ENCODE measurements at places on chromosomes 12 and 14. TPM values are rescaled to one million over a fixed set of nuclear protein-coding genes. Genes with fewer than 3 reads are reported as not detected.

DNA sequence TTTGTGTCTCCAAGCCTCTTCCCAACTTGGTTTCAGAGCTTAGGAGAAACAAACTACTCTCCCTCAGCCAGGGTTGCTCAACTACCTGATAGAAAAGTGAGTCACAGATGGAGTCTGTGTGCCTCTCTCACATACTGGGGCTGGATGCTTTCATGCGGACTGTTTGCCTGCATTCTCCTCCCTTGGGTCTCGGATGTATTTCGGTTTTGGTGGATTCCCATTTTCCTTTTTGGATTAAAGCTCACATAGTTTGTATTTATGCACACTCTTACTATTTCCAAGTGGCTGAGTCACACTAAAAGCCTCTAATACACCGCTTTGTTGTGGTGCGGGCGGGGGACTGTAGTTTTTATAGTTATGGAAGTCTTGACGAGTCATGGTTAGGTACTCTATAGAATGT, 505.4 kb downstream of the LRFN5 start:
- H3K36me3 ChIP-seq: no peaks in the 10 kb centered on the region
- no peak overlapping the region for H3K27ac ChIP-seq
- no peak for DNase-seq
- H3K4me3 ChIP-seq: no peak overlapping the region
- no peaks in the 10 kb centered on the region for H3K27me3 ChIP-seq
- H3K4me1 ChIP-seq: no peaks in the 10 kb centered on the region

DNA sequence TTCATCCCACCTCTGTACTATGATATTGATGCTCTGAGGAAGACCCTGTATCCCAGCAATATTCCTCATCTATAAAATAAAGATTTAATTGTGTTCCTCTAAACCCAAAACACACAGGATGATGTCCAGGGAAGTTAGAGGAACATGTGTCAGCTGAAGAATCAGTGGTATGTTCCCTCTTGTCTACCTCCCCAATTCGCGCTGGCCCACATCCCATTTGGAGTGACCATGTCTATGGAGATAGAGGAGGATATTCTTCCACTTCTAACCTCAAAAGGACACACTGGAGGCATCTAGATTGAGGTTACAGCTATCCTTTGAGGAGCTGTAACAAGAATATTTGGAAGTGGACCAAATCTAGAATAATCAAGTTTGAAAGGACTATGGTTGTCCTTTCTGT, 1.3 kb upstream of the APOLD1 start:
- no peaks in the 10 kb centered on the region for H3K27me3 ChIP-seq
- no peak overlapping the region for H3K4me3 ChIP-seq
- H3K27ac ChIP-seq: no peak overlapping the region

DNA sequence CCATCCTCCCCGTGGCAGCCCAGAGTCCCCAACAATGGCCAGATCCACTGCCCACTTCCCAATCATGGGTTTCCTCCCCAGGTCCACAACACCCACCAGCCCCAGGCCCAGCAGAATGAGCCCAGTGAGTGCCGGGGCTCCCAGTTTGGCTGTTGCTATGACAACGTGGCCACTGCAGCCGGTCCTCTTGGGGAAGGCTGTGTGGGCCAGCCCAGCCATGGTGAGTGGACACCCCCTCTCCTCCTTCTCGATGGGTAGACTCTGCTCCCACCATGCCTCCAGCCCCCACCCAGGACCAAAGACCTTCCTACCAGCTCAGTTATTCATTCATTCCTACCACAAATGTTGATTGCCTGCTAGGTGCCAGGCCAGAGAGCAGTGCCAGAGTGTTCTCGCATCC, 23.8 kb downstream of the PAPLN start:
- no peaks in the 10 kb centered on the region for H3K4me1 ChIP-seq
- no peak for DNase-seq
- no peak overlapping the region for H3K4me3 ChIP-seq
- H3K27me3 ChIP-seq: no peaks in the 10 kb centered on the region

The CISTR gene
- total RNA-seq: not detected

- H3K27ac ChIP-seq: no peak overlapping the region
- no peak for DNase-seq
- H3K27me3 ChIP-seq: peaks cover 34% of the 10 kb centered on the region
- no peak overlapping the region for H3K4me3 ChIP-seq
- peaks cover 3% of the 10 kb centered on the region for H3K36me3 ChIP-seq
- peaks cover 25% of the 10 kb centered on the region for H3K4me1 ChIP-seq
Observed at GRCh38 chr12:27521066-27521465, 2.9 kb upstream of the PPFIBP1 start.

GRCh38 chr12:70305794-70306193, 60.3 kb upstream of the KCNMB4 start:
- H3K4me1 ChIP-seq: peaks cover 18% of the 10 kb centered on the region
- H3K4me3 ChIP-seq: no peak overlapping the region
- peaks cover 48% of the 10 kb centered on the region for H3K36me3 ChIP-seq
- DNase-seq: no peak

The DIP2B gene
- total RNA-seq: 21.8 TPM
